ENCODE measurements at places on chromosomes 3 and 15.

GRCh38 chr3:114144909-114145688, 33.8 kb downstream of the DRD3 start:
- DNase-seq = no peak

DNA sequence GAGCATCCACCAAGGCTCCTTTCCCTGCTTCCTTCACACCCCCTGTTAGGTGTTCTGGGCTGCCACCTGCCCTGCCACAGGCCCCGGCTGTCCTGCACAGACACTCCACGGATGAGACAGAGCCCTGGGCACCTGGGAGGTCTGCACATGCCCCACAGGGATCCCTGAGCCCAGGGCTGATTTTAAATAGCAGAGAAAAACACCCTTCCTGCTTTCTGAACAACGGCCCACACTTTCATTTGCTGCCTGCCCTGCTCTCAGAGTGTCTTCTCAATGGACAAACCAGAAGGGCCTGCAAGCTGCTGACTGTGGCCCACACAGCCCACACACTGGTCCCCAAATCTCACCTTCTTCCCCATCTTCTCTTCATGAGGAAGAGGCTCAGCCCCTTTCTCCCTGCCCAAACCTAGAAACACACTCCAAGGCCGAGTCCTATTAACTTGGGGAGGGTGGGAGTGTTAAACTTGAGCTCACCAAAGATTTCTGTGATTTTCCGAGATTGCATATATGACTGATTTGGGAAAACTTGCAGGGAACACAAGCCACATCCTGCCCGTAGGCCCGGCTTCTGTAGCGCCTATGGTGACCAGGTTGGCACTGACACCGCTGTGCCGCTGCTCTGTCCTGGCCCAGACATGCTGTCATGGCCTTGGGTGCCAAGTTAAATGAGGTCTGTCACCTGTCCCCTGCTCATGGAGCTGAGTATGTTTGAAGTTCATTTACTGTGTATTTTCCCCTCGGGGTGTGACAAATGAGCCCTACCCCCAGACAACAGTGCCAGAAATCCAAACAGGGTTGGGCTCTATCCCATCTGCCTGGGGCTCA, 47.2 kb upstream of the KLF13 start:
- no peak for DNase-seq

- DNase-seq = no peak
These were observed 646.6 kb downstream of the TUSC7 start for GRCh38 chr3:117356091-117356705.

- DNase-seq = no peak
These were observed 785.4 kb upstream of the ROBO1 start for GRCh38 chr3:80553211-80553610.

DNA sequence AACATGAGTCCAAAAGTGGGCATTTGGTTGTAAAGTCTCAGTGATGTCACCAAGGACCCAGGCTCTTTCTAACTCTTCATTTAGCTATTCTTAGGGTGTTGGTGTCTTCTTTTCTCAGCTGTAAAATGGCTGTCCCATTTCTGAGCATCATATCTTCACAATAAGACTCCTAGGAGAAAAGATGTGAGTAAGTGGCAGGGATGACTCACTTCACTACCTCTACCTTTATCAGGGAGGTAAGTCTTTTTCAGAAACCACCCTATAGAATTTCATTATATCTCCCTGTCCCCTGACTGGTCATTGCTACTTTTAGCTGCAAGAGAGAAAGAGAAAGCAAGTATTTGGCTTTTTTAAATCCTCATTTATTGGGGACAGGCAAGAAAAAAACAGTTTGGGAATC, 300.2 kb upstream of the RBMS3 start:
- no peak for DNase-seq

DNA sequence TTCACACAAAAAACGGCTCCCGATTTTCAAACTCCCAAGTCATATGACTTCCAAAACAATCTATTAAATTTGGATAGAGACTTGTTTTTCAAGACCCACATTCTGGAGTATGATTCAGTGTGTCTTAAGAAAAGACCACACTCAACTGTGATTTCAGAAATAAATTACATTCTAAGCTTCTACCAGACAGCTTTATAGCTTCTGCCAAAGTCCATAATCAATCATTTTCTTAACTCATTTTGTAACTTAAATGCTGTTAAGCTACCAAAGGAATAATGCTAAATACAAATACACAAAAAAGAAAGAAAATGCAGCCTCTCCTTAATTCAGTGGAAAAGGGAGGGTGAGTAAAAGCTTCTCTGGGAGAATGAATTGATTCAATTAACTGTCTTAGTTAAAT, 192.3 kb upstream of the P2RY1 start:
- no peak for DNase-seq

DNA sequence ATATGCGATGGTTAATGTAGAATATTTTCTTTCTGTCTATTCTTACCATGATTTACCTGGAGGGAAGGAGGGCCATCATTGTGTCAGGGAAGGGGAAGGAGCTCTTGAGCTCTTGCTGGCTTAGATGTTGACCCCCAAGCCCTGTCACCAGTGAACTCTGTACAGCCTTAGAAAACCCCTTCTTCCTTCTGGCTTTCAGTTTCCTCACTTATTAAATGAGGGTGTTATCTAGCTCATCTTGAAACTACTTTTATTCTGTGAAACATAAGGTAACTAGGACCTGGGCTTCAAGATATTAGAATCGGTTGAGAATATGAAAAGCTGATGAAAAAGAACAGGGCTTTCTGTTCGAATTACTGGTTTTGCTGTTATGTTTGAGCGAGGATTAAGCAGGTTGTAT, 25.1 kb upstream of the UTS2B start:
- DNase-seq = no peak

- no peak for DNase-seq
These were observed 211.8 kb downstream of the NAALADL2 start for GRCh38 chr3:175070946-175071345.

DNA sequence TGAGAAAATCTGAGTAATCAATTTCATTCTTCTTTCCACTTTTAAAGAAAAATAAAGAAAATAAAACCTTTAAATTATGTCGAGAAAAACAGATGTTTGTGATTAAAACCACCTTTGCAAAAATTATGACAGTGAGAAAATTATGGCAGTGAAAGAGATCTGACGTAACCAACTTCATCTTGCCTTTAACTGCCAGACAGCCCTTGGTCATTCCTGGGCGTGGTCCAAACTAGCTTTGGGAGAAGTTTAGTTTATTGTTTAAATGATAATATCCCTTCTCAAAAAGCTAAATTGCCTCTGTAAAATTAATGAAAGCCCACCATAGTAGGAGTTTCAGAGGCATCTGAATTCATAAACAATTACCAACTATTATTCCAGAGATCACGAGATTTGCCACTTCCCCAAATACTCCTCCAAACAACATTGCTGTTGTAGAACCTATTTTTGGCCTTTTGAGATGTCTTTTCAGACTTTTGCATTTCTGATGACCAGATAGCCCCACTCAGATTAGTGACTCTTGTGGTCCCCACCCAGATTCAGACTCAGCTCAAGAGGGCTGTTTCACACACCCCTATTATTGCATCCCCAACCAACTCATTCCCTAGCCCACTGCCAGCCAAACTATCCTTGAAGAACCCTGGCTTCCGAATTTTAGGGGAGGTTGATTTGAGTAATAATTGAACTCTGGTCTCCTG, 664.4 kb upstream of the CBLB start:
- no peak for DNase-seq

DNA sequence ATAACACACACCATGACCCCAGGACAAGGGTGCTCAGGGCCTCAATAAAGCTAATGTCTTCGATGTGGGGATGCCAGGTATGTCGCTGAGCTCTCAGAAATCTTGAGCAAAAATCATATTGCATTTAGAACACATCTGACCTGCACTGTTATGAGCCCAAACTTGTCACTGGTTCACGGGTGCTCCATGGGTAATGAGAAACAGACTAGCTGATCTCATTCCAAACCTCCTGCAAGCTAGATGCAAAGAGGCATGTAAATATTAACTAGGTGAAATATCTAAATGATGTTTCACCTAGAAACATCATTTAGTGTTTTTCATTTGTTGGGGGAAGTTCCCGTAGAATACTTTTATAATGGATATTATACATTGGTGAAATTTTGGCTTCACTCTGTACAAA, 549.4 kb downstream of the OCA2 start:
- no peak for DNase-seq

DNA sequence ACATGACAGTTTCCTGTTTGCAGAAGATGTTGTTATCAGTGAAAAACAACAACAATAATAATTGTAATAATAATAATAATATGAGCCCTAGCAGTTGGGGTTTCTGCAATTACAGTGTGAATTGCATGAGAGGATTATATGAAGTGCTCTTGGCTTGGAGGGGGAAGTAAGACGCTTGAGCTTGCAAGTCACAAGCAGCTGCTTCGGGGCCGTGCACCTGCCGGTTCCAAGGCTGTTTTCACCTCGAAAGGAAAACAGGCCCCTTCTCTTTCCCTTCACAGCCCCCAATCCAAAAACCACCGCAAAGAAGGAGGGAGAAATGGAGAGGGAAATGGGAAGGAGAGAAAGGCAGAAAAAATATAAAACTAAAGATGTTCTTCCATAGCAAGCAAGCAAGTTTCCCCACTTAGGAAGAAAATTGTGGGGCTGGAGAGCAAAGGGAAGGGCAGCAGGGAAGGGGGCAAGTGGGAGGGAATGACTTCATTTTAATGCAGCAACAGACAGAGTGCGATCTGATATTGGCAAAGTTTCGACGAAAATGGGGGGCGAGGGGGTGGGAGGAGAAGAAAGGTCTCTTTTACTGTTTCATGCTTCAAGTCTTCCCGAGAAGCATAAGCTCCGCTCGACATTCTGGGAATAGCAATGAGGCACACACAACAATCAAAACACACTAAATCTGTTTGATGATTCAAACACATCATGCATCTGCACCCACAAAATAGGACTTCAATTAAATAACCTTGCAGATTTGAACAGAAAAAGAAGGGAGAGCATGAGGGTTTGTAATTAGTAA, 284.2 kb upstream of the ATP11B start:
- no peak for DNase-seq

- no peak for DNase-seq
These were observed 69.3 kb downstream of the SMAD6 start for GRCh38 chr15:66771351-66771650.

DNA sequence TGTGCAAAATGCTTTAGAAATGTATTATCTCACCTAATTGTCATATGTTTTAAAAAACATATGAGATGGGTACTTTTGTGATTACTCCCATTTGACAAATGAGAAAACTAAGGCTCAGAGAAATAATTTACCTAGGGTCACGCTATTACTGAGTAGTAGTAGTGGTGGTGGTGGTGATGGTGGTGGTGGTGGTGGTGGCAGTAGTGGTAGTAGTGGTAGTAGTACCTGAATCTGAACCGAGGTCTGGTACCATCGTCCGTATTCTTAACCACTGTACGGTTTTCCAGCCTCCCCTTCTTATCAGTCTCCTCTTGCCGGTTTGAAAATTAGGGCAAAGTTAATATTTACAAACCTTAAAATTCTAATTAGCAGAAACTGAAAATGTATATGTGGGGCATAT, 102.4 kb downstream of the KLHL25 start:
- DNase-seq = no peak

- DNase-seq = no peak
These were observed 43.4 kb downstream of the C2CD4A start for GRCh38 chr15:62109982-62110851.

DNA sequence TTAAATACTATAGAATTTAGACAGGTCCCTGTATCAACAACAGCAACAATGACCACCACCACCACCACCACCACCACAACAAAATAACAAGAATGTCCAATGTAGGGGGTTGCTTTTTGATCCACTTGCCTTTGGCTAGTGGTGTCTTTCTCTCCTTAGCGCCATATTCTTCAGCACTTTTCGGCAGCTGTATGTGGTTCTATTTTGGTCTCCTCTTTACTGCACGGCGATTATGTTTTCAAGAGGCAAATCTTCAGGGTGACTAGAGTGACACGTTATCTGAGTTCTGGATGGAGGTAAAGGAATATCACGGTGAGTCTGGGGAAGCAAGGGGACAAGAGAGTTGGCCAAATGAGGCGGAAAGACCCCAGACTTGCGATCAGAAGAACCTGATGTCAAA, 56.1 kb downstream of the ST6GAL1 start:
- DNase-seq = no peak

DNA sequence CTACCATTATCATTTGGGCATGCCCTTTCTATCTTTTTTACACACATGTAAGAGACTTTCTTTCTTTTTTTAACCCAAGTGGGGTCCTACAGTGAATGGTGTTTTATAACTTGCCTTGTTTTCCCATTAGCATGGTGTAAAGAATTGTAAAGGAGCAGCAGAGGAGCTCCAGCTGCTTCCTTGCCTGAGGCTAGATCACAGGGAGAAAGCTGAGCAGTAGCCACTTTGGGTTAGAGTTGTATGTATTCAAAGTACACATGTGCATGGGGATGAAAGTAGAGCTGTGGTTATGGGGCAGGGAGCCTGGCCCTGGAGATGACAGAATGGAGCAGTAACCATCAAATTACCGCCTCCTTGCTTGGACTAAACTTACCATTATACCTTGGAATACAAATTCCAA, 231.1 kb upstream of the PDZRN3 start:
- no peak for DNase-seq

- DNase-seq = no peak
These were observed 76.8 kb downstream of the TAMM41 start for GRCh38 chr3:11769704-11770476.

GRCh38 chr3:161838021-161838420, 341.4 kb downstream of the OTOL1 start:
- DNase-seq = no peak

GRCh38 chr15:84981711-84982300, at the start of gene PDE8A:
TSS of gene PDE8A (plus strand) at chr15:84981856. CDS start at chr15:84982163, 307 bp downstream.
- DNase-seq = no peak

- no peak for DNase-seq
These were observed 129.4 kb upstream of the TLE3 start for GRCh38 chr15:70227147-70227546.

DNA sequence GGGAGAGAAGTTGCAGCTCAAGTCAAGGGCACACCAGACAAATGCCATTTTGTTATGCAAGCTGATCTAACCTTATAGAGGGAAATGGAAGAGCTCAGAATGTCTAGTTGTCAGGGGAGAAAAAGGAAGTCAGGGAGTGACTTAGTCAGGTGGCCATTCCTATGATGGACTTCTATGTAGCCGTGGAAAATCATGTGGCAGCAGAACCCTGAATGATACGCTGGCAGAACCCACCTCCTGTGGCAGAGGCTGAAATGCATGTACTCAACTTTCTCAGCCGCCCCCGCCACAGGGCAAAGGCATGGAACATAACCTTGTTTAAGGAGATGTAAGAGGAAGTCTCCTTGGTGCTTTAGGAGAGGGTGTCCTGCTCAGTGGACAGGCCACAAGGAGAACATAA, 37.7 kb upstream of the PARL start:
- DNase-seq = no peak
